ENCODE measurements at places on chromosomes 7 and 10. TPM values are rescaled to one million over a fixed set of nuclear protein-coding genes. Genes with fewer than 3 reads are reported as not detected.

- DNase-seq = no peak
Measured at GRCh38 chr10:127875916-127876315, 16.8 kb downstream of the CLRN3 start.

Gene SPDYE11
- total RNA-seq = not detected

- no peak for DNase-seq
Measured at GRCh38 chr10:69321865-69322264, 43.6 kb downstream of the HK1 start.

DNA sequence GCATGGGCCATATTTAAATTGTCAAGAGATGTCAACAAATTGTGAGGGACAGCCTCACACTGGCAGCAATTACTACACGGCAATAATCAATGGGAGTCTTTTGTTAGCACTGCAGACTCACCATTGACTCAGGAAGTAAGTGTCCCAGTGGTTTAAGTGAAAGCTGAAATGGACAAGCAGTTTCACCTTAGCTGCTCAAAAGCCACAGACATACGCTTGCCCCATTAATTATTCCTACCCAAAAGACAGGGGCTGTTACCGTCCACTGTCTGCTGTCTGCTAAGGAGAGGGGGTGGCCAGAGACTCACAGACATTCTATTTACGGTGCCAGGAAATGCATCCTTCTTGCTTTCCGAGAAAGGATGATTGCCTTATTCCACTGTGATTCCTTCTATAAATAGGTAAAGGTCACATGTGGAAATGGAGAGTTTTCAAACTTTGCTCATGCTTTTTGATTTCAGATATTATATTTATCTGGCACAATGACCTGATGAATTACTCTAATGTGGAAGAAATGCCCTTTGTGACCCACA, 309.7 kb upstream of the NFE2L3 start:
- no peak for DNase-seq

DNA sequence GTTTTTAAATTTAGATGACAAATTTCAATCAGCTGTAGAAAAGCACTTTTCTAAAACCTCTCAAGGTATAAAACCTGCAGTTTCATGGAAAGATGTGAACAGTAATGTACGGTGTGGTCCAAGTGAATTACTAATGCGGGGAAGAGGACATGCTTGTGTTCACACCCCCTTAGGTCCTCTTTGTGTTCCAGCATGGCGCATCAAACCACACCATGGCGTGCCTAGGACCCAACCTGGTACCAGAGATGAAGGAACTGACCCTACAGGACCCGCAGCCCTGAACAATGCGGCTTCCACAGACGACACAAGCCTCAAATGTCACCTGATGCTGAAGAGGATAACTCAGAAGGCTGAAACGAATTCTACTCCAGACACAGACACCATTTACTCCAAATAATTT, 81.3 kb upstream of the GPR22 start:
- DNase-seq = no peak

DNA sequence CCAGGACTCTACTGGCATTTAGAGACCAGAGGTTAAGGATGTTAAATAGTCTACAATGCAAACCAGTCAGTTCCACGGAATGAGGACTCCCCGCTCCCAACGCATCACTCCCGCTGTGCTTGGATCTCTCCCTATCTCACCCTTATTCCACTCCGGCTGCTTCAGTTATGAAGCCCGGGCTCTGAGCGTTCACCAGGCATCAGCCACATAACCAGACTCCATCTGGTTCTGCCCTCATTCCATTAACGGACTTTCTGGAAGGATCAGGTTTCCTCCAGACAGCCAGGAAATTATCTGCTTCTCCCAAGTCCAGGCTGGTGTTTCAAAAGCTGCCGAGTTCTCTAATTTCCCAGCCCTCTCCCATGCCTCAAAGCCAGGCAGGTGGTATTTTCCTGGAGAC, 499.3 kb downstream of the GLRX3 start:
- DNase-seq = no peak

Gene EGFR
- total RNA-seq = not detected

DNA sequence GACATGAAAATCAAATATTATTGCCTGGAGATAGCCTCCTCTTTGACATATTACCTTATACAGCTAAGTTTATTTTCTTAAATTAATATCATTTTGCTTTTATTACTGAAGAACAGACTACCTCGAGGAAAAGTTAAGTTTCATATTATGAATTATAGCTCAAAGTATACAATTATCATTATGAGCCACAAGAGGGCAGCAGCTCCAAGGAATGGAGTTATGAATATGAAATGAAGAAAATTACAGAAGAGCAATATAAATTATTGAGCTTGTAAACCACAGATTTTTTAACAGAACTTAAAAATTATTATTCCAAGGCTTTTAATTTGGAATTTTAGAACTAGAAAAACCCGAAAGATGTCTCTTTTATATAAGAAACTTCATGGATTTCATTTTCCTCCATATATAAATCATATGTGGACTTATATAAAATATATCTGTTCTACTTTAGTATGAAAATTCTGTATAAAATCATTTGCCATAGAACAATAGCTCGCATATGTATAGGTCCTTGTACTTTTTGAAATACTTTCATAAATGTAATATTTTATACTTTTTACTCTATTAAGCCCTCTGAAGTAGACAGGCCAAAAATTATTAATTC, 40.1 kb downstream of the IQUB start:
- DNase-seq = peak; percentile 1

- no peak for DNase-seq
Measured at GRCh38 chr7:48708635-48709034, 215.7 kb upstream of the CDC14C start.

GRCh38 chr7:16007911-16008310, 321.4 kb upstream of the MEOX2 start:
- DNase-seq = no peak

DNA sequence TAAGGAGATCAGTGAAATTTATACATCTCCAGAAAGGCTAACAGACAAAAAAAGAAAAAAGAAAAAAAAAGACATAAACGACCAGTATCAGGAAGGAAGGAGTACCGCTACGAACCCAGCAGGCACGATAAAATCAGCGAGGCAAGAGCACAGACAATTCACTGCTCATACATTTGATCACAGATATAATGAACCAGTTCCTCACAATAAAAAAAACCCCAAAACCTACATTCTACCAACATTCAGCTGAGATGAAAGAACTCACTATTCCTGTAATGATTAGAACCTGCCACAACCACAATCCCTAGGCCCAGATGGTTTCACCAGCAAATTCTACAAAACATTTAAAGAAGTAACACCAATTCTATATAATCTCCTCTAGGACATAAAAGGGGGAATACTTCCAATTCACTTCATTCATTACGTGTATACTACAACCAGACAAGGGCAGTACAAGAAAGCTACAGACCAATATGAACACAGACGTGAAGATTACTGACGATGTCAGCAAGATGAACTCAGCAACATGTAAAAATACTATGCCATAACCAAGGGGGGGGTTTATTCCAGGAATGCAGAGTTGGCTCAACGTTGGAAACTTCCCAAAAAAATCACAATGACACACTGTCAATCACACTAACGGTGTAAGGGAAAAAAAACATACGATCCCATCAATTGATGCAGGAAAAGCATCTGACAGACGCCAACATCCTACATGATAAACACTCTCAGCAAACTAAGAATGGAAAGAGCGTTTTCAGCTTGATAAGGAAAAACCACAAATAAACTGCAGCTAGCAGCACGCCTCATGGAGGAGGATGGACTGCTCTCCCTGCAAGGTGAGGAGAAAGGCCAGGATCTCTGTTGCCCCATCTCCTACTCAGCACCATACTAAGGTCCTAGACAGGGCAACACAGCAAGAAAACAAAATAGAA, 256.2 kb downstream of the ELFN1 start:
- peak; percentile 21 for DNase-seq

Gene DNAH11
- total RNA-seq = not detected

GRCh38 chr10:32141018-32141807, 85.0 kb upstream of the KIF5B start:
- no peak for DNase-seq

DNA sequence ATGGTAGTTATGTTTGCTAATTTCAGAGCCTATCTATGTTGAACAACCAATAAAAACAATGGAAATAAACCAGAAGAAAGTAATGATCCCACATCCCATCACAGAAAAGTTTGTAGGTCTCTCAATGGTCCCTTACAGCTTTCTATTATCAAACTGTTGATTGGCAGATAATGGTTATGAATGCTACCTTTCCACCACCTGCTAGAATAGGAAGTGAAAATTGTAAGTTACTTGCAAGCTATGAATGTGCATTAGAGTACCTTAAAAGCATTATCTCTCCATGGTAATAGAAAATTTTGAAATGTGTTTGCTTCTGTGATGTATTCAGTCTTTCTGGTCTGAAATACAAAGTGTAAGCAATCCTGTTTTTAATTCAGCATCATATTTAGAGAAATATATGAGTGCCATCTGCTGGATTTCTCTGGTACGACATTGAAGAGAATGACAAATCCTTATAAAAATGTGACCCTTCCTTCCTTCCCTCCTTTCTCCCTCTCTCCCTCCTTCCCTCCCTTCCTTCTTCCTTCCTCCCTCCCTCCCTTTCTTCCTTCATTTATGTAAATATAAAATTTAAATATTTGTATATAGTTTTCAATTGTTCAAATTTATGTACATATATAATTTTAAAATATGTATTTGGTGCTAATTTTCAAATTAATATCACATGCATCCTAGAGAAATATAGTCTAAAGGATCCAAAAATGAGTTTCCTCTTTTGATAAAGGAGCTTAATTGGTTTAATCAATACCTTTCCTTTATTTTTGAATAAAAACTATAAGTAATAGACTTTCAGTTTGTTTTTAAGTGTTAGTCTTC, 41.4 kb upstream of the PNLIPRP3 start:
- no peak for DNase-seq

Gene GPC2
- 3.6 TPM for total RNA-seq

Gene TAS2R4
- total RNA-seq = 0.27 TPM

Gene MYL10
- total RNA-seq = not detected

DNA sequence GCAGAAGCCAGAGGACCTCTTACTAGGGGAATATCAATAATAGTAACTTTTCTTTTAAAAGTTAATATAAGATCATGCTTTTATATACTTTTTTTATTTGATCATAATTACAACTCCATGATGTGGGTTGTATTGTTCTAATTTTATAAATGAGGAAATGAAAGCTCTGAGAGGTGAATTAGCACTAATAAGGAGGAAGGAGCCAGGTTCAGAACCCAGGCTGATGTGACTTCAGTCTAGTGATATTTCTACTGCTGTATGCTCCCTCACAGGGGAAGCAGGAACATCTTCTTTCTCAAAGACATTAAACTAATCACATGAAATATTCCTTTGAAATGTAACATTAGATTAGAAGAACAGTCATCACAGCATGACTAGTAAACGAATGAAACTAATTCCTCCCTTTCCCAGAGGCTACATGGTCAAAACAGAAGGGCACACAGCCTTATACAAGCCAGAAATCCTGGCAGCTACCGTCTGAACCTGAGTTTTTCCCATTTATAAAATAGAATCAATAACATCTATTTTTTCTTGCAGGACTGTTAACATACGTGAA, 81.4 kb upstream of the GJD4 start:
- no peak for DNase-seq

DNA sequence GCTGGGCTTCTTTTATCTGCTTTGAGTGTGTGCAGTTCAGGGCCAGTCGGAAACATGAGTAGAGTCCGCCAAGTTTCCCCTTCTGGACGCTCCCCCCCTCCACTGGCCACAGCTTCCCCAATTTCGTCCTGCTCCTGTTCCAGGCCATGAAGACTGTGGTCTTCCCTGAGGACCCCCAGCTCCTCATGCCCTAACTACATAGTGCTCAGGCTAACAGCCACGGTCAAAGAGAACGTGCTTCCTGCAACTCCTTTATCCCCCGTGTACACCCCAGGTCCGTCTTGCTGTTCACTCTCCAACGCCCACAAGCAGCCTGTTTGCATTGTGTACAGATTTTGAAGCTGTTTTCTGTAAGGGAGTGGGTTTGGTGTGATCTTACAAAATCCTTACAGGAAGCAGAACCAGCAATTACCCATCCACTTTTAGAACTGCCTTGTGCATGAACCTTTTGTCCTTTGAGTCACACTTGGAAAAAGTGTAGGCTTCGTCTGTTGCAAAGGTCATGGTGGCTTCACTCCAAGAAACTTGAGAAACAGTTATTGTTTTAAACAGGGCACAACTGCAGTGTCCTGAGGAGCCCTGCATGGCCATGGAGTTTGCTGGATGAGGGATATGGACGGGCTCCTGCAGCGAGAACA, 77.0 kb upstream of the FAM20C start:
- DNase-seq = no peak
